ENCODE measurements at places on chromosomes 2 and 18. TPM values are rescaled to one million over a fixed set of nuclear protein-coding genes. Genes with fewer than 3 reads are reported as not detected.
A peak's percentile ranks its signal among the peaks of the same experiment; 100 is the strongest.

GRCh38 chr18:5543036-5543680, 639 bp downstream of the EPB41L3 start:
- DNase-seq, result no peak

DNA sequence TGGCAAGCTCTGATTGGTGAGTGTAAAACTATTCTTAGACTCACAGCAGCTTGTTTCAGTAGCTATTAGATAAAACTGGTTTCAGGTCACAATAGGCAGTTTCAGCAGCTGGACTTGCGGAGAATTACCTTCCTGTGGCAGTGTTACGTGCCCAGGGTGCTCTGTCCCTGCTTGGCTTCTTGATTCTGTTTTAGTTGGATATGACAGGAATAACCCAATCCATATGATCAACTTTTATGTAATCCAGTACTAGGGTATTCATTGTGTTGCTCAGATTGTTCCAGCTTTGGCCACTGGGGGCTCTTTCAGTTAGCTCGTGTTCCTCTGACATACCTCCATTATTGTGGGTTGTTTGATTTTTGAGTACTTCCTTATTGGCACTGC, 43.1 kb downstream of the INPP4A start:
- DNase-seq, result no peak

GRCh38 chr2:134875309-134875708, 36.9 kb downstream of the ACMSD start:
- no peak for DNase-seq

- DNase-seq, result no peak
Measured at GRCh38 chr2:151251012-151251411, 10.7 kb downstream of the RBM43 start.

GRCh38 chr18:3546106-3546505, 96.1 kb downstream of the TGIF1 start:
- DNase-seq, result no peak

DNA sequence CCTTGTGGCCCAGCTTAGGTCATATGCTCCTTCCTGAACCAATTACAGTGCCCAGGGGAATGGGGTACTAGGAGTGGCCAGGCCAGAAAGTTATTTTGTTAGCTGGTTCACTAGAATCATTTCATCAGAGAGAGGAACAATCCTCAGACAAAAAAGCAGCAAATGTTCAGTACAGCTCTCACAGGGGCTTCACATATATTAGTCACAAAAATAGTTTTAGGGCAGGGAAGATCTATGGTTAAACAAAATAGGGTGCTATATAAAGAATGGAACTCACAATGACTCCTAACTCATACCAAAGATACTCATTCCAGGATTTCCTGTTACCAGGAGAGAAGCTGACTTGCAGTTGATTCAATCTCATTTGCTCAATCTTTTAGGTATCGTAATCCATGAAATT, 71.0 kb downstream of the CWC22 start:
- no peak for DNase-seq

- no peak for DNase-seq
Measured at GRCh38 chr2:119338826-119339561, 27.6 kb downstream of the C2orf76 start.

GRCh38 chr2:2769481-2770431, 438.7 kb upstream of the MYT1L start:
- peak; percentile 64 for DNase-seq

DNA sequence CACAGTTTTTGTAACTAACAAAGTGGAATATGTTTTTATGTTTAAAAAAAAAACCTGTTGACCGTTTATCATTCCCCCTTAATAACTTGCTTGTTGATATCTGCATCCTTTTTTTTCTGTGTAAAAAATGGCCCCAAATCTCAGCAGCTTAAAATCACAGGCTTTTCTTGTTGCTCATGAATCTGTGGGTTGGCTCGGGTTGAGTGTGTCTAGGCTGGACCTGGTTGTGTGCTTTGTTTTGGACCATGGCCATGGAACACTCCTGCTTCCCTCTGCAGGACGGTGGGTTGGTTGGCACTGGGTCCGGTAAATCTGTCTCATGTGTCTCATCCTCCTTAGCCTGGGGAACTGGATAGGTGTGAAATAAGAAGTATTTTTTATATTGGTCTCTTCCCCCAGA, 139.0 kb upstream of the LINC00305 start:
- DNase-seq, result no peak

- DNase-seq, result no peak
Measured at GRCh38 chr2:28080911-28081310, 190.4 kb downstream of the BABAM2 start.

GRCh38 chr2:102253753-102254150, 57.6 kb upstream of the IL1RL1 start:
- DNase-seq, result no peak

- DNase-seq, result no peak
Measured at GRCh38 chr2:31271851-31272267, 37.9 kb downstream of the EHD3 start.

GRCh38 chr18:7727361-7728076, 160.4 kb downstream of the PTPRM start:
- DNase-seq, result no peak

DNA sequence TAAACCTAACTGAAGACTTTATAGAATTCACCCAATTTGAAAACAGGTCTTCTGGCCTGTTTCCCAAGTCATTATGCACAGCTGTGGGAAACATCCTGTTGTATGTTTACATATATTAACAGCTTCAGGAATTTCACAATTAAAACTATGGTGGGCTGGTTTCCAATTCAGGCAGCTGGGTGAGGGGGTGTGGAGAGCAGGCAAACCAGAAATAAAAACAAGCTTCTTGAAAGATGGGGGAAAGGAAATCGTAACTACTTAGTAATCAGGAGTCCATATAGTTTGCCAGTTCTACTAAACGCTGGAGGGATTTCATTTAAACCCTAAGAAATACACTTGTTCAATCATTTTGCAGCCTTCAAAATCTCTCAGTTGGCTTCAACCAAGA, 22.8 kb downstream of the ATP8B1 start:
- DNase-seq, result no peak

- DNase-seq, result no peak
Measured at GRCh38 chr2:106572541-106573450, 85.6 kb downstream of the CD8B2 start.

DNA sequence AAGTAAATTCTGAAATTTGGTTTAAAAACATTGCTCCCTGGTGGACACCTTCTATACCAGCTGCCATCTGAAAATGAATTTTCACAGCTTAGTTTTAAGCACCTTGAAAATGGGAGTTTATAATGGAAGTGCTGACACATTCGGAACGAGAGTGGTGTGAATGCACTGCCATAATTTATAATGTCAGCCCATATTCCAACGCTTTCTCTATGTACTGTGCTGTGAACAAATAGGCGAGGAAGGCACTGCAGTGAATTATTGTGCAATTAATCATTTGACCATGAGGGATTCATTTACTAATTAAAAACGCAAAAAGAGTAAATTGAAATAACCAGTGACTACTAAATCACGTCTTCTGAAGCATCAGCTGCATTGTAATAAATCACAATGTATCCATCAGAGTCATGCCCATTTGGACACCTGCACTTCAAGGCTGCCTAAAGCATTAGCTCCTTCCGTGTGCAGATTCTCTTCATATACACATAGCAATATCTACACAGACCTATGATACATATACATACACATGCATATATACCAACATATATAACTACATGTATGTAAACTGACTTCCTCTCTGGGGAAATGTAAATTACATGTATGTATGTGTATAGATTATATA, 699.8 kb downstream of the GALR1 start:
- no peak for DNase-seq

DNA sequence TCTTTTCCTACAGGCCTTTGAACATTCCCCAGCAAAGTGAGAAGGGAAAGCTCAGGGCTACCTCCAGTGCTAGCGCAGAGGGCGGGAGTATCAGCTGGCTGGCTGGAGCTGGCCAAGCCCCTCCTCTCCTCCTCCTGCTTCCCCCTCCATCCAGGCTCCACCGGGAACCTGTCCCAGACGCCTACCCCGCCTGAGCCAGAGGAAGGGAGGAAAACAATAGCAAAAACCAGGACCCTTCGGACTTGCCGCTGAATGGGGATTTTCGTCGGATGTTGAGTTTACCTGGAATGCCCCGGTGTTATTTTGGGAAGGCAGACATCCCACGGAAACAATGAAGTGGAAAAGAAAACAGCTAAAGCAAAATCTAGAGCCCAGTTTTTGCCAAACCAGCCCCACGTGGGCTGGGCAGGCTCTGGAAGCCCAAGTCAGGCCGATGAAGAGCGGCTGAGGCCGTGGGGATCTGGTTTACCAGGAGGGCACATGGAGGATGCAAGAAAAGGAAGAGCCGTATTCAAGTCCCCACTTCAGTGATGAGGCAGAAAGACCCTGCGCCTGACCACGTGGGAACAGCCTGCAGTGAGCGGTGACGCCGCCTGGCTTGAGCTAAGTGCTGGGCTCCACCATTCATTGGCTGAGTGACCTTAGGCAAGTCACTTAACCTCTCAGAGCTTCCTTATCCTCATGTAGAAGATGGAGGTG, 100.4 kb upstream of the LCLAT1 start:
- peak; percentile 67 for DNase-seq

DNA sequence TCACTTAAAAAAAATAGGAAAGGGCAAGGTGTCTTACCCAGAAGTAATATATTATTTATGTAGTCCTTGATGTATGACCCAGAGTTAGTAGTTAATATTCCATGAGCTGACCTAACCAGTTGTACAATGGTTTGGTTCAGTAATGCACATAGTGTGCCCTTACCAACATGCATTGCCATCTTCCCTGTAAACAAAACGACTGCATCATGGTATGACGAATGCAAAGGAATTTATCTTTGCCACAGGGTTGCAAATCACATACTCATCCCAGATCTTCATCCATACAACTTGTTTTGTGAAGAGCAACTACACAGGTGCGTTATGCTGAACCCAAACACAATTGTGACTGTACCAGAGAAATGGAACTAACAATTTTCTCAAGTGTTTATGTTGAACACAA, 68.9 kb upstream of the ZSWIM2 start:
- no peak for DNase-seq

DNA sequence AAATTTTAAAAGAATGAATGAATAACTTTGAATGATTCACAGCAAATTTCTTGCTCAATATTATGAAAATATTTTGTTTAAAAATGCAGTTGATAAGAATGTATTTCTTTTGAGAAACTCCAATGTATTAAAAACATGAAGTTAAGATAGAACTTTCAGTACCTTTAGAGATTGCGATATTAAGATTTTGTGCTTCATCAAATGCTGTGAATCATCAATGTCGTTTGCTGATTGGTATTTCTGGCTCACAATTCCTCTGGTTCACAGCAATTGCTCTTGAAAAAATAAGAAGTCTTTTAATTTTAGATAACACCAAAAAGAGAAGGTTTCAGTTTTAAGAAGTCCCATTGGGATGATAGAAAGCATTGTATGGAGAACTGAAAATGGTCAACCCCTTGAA, 228.7 kb downstream of the IKZF2 start:
- DNase-seq, result no peak

DNA sequence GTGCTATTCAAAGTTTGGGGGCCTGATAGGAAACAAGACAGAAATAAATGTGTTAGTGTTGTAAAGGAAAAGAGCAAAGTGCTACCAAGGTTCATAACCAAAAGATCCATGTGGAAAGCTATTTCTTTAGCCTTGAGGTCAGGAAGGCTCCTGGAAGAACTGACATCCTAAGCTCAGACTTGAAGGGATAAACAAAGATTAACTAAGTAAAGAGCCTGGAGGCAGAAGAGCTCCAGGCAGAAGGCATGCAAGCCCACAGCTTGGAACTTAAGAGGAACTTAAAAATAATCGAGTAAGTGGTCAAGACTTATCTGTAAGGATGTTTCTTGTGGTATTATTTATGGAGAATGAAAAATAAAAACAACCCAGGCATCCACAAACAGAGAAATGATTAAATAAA, 245.0 kb upstream of the MGAT5 start:
- DNase-seq, result no peak

- DNase-seq, result no peak
Measured at GRCh38 chr2:133780099-133780996, 212.1 kb upstream of the NCKAP5 start.

DNA sequence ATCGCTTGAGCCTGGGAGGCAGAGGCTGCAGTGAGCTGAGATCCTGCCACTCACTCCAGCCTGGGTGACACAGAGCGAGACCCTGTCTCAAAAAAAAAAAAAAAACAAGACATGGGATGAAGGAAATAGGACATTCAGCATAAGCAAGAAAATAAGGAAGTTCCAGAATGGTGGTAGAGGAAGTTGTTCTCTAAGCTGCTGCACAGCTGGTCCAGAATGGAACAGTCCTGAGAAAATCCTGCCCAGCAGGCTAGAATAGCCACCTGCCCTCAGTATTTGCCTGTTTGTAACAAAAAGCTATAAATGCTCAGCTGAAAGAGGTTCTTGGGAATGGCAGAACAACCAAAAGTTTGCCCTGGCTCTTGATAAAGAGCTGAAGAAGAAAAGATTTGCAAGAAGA, 11.1 kb upstream of the MAPRE3 start:
- no peak for DNase-seq

DNA sequence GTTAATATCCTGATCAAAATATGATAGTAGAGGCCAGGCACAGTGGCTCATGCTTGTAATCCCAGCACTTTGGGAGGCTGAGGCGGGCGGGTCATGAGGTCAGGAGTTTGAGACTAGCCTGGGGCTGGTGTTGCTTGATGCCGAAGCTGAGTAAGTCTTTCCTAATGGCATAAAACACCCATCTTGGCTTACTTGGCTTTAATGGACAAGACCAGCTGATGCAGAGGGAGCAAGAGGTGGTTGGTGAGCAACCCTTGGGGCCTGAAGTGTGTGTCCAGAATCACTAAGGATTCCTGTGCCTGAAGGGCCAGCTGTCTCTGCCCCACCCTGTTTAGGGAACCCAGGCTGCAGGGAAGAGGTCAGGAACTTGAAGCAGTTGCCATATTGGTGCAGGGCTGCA, 217.2 kb downstream of the ARL4C start:
- no peak for DNase-seq

DNA sequence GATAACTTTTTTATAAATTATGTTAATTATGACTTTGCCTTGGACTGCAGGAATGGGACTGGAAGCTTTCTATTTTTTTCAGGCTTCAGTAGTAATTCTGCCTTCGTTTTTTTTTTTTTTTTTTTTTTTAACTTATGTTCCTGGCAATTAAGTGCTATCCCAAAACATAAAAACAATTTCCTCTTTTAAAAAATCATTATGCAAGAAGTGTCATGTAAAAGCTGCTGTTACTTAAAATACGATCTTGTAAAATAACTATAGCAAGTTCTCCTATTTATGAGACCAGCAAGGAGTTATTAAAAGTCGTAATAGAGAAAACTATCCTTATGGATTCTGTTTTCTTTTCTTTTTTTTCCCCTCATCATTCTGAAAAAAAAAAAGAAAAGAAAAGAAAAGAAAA, 301.6 kb upstream of the FBXO11 start:
- no peak for DNase-seq

- no peak for DNase-seq
Measured at GRCh38 chr2:228652366-228652765, 470.9 kb upstream of the SPHKAP start.

GRCh38 chr18:54718408-54718773, 109.9 kb upstream of the RAB27B start:
- DNase-seq, result no peak

The SULT1C2 gene
- total RNA-seq, result not detected

The PSMA8 gene
- not detected for total RNA-seq

The PLEKHM3 gene
- total RNA-seq, result 14.9 TPM

The PAX3 gene
- 0.24 TPM for total RNA-seq

The SESTD1 gene
- 16.5 TPM for total RNA-seq

The IL1F10 gene
- total RNA-seq, result not detected

The TUBB8B gene
- total RNA-seq, result not detected

The TCF7L1 gene
- 3.1 TPM for total RNA-seq

The UPP2 gene
- total RNA-seq, result not detected

The CYTIP gene
- total RNA-seq, result 3.3 TPM

All from right atrium auricular region (tissue), 2 donors.